H1 (cell line): ENCODE measurements at places on chromosomes 3 and 15.
A peak's percentile ranks its signal among the peaks of the same experiment; 100 is the strongest.

DNA sequence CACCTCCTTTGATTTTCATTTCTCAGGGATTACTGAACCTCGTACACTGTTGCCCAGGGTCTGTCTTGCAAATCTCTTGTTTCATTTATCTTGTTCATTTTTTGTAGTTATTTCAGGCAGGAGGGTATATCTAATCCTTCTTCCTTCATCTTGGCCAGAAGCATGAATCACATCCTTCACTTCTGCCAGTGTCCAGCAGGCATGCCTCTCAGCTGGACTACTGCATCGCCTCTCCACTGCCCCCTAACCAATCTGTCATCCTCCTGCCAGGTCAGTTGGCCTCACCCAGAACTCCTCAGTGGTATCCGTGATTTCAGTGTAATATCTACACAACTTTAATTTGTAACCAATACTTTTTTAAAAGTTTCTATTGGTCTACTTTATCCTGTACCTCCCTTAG is 297.9 kb downstream of the GABRG3 start:
- no peak for DNase-seq

- no peak for DNase-seq
Observed at GRCh38 chr15:50341616-50342136, 13.3 kb downstream of the GABPB1 start.

DNA sequence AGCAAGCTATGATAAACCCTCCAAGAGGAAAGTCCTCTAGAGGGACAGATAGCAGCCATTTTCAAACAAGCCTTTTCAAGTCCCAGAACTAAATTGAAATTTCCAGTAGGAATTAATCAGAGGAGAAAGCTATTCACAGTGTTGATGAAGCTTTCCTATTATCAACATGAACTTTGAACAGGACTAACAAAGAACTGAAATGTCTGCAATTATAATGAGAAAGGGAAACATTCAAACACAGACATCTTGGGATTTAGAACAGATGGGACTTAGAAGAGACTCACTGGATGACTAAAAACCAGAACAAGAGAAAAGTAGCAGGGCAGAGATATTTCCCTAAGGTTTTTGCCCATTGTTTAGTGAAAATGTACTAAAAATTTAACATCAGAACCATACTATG is 622.1 kb upstream of the UBE2E2 start:
- DNase-seq: no peak

- no peak for DNase-seq
Observed at GRCh38 chr3:58111513-58112184, 99.1 kb downstream of the DNASE1L3 start.

DNA sequence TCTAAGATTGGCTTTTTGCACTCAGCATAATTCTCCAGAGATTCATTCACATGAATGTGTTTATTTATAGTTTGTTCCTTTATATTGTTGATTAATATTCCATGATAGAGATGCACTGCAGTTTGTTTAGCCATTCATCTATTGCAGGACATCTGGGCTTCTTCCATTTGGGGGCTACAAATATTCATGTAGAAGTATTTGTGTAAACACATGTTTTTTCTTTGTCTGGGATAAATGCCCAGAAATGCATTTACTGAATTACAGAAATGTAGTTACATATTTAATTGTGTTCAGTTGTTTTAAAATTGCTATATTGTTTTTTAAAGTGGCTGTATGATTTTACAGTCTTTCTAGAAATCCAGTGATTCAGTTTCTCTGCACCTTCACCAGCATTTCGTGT is 635.0 kb downstream of the ZIC1 start:
- no peak for DNase-seq

GRCh38 chr3:195094191-195094921 is 176.6 kb downstream of the XXYLT1 start:
- no peak for DNase-seq

GRCh38 chr3:25235466-25235865 is 192.6 kb upstream of the RARB start:
- DNase-seq: no peak

GRCh38 chr3:50299929-50300680 is 900 bp upstream of the HYAL3 start:
- DNase-seq: no peak

GRCh38 chr15:70354346-70354905 is 256.7 kb upstream of the TLE3 start:
- DNase-seq: no peak

- DNase-seq: no peak
Observed at GRCh38 chr3:68006646-68007045, 352.2 kb upstream of the SUCLG2 start.

GRCh38 chr3:170714562-170715535 is 129.0 kb upstream of the SLC7A14 start:
- no peak for DNase-seq

- no peak for DNase-seq
Observed at GRCh38 chr3:143083781-143084180, 35.8 kb upstream of the CHST2 start.

DNA sequence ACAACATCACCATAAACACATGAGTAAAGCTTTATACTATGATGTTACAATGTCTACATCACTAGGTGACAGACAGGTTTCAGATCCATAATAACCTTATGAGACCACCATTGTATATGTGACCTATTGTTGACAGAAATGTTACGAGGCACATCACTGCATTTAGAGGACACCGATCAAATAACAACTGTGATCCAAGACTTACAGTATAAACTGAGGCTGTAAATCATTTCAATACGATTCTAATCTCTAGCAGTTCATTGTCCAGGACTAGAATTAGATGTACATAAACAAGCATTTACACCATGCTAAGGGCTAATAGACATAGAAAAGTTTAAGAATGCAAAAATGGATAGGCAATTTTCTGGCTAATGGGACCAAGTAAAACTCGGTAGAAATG is 491.9 kb upstream of the ROBO1 start:
- no peak for DNase-seq

DNA sequence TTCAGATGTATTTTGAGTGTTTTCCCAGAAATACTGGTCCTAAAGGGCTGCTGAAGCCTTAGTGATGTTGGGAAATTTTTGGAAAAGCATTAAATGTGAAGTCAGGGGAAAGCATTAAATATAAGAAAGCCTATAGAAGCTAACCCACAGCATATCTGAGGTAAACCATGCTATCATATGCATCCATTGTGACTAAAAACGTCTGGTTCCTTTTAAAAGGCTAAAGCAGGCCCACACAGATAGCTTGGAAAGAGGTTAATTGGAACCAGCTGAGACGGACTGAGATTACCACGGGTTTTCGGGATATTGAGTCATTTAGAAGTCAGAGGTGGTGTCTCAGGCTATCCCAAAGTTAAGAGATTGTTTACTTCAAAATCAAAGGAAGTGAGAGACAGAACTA is 78.2 kb downstream of the CYP19A1 start:
- DNase-seq: no peak

GRCh38 chr3:7876741-7877297 is 624.8 kb upstream of the LMCD1 start:
- DNase-seq: no peak

- DNase-seq: no peak
Observed at GRCh38 chr3:168956076-168956475, 707.4 kb downstream of the MECOM start.

- DNase-seq: no peak
Observed at GRCh38 chr15:71677352-71677751, 133.0 kb upstream of the NR2E3 start.

DNA sequence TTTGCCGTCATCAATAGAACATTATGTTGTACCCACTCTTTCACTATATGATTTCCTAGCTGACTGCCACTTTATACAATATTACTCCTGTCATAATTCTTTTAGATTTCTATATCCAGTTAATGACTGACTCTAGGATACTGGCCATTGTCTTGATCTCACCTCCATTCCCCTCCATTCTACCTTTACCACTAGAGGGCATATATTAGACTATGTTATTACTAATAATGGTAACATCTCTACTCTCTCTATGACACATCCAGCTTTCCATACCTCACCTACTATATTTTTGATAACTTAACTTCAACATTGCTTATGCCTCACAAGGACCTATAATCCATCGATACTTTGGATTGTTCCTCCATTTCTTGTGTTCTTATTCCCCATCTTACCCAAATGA is 31.4 kb upstream of the POU1F1 start:
- DNase-seq: no peak

DNA sequence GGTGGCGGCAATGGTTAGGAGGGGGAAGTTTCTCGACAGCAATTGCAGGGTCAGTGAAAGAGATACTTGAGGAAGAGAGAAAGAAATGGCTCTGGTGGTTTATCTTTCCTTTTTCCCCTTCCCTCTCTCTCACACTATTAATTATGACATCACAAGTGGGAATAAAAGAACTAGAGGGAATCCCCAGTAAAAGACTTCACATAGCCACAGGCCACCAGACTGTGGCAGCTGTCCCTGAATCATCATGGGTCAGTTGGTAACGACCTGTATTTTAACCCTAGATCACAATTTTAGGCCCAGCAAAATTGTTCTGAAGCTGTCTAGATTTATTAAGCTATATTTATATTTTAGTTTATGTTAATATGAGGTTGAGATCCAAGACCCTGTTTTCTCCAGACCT is 40.3 kb downstream of the MBNL1 start:
- no peak for DNase-seq

GRCh38 chr15:54571576-54571975 is 593.3 kb downstream of the UNC13C start:
- no peak for DNase-seq

DNA sequence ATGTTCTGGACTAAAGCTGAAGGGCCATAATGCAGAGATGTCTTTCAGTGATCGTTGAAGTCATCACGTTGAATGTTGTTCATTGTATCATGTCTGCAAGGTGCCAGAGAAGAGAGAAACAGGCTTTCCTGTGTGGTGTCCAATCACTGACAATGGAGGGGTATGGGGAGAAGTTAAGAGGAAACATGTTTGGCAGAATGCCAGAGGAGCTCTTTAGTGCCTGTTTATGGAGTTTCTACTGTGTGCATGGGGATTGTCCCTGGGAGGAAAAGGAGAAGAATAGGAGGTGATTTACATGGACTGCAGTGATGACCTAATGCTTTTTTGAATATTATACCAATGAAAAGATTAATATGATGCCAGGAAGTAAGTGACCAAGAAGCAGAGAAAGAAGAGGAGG is 11.7 kb downstream of the SCAANT1 start:
- DNase-seq: no peak

DNA sequence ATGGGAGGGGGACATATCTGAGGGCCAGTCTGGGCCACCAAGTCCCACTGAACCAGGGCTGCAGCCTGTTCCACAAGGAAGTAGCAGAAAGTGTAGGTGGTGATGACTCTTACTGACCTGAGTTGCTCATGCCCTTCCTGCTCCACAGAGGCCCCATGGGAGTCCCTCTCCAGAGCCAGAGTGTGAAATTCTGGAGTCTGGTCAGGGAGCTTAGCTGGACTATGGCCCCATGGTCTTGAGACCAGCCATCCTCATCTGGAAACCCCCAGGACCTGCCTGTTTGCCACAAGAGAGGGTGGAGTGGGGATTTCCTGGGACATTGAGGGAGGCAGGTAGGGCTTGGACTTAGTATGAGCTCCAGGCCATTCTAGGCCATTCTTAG is 3.0 kb downstream of the SPINT1 start:
- DNase-seq: no peak

GRCh38 chr15:89105147-89105546 is 16.9 kb downstream of the ABHD2 start:
- DNase-seq: no peak

DNA sequence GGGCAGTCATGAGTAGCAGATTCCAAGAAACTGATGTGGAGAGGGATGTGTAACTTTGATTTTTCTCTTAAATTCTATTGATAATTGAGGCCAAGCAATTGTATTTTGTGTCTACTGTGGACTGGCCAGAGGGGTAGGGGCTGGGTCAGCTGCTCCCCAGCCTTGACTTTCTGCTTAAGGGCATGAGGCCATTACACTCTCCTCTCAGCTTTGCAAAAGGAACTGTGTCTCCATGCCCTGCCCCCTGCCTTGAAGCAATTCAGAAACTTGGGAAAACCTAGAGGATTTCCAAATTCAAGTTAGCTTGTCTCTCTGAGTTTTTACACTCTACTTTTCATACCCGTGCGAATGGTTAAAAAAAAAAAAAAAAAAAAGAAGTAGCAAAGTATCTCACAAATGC is 38.6 kb downstream of the ONECUT1 start:
- no peak for DNase-seq

GRCh38 chr15:31200735-31201151 is 99.2 kb upstream of the TRPM1 start:
- peak; percentile 76 for DNase-seq

DNA sequence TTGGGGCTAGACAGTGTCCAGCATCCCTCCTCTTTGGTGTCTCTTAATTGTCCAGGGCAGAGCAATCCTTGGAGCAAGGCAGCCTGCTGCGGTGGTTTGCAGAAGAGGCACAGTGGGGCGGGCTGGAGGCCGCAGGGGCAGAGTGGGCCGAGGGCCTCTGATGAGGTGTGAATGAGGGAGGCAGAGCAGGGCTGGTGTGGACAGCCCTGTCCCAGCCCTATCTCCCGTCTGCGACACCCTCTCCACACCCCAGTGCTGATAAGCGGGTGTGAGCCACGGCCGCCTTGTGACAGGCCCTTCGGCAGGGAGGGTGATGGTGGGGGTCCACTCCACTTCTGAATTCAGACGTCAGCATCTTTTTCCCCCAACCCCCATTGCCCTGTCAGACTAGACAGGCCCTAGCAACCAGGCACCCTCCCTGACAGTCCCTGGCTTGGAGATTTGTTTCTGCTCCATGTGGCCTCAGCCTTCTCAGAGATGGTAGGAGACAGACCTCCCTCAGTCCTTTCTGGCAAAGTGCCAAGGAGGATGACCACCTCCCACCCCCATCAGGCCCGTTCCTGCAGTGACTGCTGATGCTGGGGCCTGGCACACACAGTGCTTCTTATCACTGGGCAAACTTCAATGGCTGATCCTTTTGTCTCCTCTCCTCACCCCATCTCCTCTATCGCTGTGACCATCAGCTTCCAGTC is 37.3 kb downstream of the EXOG start:
- peak; percentile 42 for DNase-seq

DNA sequence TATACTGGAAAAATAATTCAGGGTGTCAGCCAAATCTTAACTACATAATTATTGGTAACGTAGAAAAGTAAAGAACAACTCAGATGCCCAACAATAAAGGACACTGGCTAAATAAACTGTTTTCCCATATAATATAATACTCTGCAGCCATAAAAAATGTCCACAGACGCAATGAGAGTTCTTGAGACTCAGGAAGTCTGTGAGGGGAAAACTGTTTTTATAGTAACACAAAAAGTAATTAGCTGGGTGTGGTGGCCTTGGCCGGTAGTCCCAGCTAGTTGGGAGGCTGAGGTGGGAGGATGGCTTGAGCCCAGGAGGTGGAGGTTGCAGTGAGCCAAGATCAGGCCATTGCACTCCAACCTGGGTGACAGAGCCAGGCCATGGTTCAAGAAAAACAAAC is 5.5 kb upstream of the UBR1 start:
- DNase-seq: no peak

DNA sequence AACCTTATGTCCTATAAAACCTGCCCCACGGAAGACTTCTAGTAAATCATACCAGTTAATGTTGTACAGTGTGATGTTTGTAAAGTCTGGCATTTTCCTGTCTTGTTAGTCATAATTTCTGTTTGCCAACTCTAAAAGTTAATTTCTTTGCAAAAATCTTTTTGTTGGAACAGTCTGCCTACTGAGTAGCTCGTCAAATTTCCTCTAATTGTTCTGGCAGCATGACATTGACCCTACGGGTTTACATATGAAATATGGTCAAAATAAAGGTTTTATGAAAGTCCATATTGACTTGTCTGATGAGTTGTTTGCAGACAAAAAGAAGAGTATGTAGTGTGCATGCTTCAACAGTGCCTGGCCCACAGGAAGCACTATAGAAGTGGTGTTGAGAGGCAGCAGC is 79.8 kb upstream of the SOX2 start:
- no peak for DNase-seq

- DNase-seq: no peak
Observed at GRCh38 chr3:101940521-101941317, 91.4 kb downstream of the NFKBIZ start.

GRCh38 chr15:41559239-41559782 is 299 bp downstream of the TYRO3 start:
- no peak for DNase-seq
